ENCODE measurements at places on chromosomes 1 and 21.
A peak's percentile ranks its signal among the peaks of the same experiment; 100 is the strongest.

DNA sequence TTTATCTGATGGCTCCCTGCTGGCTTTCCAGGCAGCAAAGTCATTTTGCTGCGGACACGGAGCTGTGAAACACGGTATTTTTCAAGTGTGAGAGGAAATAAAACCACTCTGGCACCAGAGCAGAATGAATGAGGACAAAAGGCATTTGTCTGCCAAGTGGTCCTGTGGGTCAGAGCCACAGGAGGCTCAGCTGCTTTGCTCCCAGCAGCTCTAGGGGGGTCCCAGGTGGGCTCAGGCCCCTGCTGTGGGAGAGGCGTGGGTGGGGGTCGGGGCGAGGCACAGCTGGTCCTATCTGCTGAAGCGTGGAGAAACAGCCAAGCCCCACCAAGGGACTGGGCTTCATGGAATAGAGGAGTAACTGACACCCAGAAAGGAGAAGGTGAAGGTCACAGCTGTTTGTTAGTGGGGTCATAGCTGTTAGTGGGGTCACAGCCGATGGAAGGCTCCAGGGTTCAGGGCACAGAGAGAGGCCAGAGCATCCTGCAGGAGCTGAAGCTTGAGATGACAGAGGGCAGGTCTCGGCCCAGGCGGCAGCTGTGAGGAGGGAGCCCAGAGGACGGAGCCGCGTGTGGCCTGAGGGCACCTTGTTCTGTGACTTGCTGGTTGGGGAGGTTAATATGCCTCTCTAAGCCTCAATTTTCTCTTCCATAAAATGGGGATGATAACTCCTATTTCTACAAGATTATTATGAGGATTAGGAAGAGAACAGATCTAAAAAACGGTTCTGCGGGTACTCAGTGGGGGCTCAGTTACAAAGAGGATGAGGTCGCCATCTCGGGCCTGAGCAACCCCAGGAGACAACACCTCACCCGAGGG is 7.1 kb downstream of the KIF17 start:
- no peak for DNase-seq

DNA sequence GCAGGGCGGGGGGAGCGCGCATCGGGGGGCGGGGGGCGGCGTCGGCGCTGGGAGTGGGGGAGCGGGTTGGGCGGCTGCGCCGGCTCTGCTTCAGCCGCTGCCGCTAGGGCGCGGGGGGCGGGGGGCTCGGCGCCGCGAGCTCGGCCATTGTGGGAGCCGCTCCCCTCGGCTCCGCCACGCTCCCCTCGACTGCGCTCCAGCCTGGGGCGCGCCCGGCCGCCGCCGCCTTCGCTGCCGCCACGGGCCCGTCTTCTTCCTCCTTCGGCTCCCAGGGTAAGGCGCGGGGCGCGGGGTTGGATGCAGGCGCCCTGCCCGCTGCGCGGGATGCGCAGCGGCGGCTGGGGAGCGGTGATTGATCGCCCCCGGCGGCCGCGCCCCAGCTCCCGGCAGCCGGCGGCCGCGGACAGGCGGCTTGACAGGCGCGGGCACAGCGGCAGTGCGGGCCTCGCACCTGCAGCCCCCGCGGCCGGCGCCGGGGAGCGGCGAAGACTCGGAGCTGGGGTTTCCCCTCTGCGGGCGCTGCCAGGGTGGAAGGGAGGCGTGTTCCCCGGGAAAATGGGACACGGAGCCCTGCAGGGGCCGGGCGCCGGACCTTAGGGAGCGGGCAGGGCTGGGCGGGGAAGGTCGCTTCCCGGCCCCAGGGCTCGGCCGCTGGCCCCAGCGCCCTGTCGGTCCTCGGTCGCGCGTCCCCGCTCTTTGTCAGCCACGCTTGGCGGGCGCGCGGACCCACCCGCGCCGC is 55.3 kb downstream of the NDUFS5 start:
- peak; percentile 12 for DNase-seq

DNA sequence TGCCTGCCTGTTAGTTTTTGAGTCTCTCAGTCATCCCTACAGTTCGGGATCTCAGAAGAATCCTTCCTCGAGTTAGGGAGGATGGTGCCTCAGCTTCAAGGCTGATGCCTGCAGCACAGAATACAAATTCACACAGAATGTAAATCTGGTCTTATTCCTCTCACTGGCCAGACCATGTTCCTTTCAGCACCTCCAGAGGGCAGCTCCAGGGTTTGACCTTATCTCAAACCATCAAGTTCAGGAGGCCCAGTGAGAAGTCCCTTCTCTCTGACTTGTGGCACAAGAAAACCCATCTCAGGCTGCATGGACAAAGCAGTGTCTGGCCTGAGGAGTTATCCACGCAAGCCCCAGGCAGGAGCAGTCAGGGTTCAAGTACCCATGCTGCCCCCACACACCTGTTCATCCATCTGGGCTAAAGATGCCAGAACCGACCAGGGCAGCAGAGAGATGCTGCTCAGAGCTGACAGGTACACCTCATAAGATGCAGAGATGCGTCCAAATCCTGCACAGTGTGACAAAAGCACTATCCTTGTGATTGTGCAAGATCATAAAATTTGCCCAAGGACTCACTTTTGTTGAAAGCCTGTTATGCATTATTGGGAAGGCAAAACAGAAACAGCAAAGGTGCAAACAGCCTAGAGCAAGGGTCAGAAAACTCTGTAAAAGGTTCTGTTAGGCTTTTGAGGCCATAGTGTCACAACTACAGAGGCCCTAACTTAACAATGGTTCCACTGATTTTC is 49.8 kb downstream of the BCAR3 start:
- DNase-seq = no peak

- DNase-seq = no peak
These were observed 35.1 kb upstream of the TINAGL1 start for GRCh38 chr1:31541194-31541593.

DNA sequence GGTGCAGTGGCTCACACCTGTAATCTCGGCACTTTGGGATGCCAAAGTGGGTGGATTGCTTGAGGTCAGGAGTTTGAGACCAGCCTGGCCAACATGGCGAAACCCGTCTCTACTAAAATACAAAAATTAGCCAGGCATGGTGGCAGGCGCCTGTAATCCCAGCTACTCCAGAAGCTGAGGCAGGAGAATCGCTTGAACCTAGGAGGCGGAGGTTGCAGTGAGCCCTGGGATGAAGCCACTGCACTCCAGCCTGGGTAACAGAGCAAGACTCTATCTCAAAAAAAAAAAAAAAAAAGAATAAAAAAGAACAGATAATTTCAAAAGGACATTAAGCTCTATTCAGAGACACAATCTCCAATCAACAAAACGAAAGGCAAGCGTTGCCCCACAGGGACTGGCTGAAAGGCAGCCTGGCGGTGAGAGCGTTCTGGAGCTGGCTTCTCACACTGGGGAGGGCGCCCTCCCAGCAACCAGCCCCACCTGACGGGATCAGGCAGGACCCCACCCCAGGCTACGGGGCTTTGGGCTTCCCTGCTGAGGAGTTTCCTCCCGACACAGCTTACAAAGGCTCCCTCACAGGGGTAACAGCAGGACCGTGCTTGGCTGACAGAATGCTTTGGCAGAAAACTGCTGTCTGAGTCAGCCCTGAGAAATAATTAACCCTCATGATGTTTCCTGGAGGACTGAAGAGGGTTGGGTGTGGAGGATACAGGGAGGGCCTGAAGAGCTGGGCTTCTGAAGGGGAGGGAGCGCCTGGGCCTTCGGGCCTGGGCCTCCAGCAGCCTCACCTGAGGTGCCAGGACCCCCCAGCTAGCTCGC is 31.1 kb upstream of the SRP9 start:
- no peak for DNase-seq

GRCh38 chr21:45942755-45943629 is 38.6 kb upstream of the COL6A1 start:
- no peak for DNase-seq

- DNase-seq = no peak
These were observed 64.8 kb downstream of the PIK3R3 start for GRCh38 chr1:46067652-46068051.

DNA sequence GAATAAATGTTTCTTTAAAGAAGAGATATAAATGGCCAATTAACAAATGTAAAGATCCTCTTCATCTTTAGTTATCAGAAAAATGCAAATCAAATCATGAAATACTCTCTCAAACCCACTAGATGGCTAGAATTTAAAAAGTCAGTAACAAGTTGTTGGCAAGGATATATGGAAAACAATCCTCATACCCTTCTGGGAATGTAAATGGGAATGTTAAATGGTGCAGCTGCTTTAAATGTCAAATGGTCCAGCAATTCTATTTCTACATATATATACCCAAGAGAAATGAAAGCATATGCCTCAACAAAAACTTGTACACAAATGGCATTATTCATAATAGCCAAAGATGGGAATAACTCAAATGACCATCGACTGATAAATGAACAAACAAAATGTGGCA is 283.5 kb downstream of the RWDD3 start:
- DNase-seq = no peak

DNA sequence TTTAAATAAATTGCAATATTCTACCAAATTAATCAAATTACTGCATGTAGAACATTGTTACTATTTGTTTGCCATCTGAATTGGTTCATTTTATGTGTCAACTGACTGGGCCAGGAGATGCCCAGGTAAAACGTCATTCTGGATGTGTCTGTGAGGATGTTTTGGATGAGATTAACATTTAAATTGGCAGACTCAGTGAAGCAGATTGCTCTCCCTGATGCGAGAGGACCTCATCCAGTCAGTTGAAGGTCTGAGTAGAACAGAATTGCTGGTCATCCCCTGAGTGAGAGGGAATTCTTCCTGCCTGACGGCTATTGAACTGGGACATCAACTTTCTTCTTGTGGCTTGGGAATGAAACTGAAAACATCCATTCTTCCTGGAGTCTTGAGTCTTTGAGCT is 122.0 kb upstream of the GREM2 start:
- DNase-seq = no peak

GRCh38 chr1:13746342-13746741 is 46.4 kb downstream of the PRDM2 start:
- DNase-seq = no peak

GRCh38 chr1:159970932-159971342 is 16.9 kb upstream of the SLAMF9 start:
- no peak for DNase-seq

GRCh38 chr1:54499097-54499359 is 49.0 kb upstream of the ACOT11 start:
- no peak for DNase-seq

- DNase-seq = no peak
These were observed 5.4 kb downstream of the DISP1 start for GRCh38 chr1:222820171-222820712.

DNA sequence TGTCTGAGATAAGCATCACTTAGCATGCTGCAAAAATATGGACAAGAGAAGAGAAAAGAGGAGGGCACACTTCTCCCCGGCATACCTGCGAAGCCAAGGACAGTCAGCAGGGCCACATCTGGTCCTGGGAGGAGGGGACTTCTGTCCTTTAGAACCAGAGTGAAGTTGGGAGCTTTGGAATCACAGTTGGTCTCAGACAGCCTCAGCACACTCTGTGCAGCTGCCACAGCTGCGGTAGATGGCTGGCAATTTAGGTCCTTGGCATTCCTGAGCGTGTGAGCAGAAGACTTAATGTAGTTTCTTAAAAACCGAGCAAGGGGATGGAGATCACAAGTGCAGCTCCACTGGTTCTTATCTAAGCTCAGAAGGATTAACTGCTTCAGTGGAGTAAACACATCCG is 32.3 kb downstream of the LRRC53 start:
- no peak for DNase-seq

- no peak for DNase-seq
These were observed 105.3 kb downstream of the PGBD5 start for GRCh38 chr1:230320804-230321203.

DNA sequence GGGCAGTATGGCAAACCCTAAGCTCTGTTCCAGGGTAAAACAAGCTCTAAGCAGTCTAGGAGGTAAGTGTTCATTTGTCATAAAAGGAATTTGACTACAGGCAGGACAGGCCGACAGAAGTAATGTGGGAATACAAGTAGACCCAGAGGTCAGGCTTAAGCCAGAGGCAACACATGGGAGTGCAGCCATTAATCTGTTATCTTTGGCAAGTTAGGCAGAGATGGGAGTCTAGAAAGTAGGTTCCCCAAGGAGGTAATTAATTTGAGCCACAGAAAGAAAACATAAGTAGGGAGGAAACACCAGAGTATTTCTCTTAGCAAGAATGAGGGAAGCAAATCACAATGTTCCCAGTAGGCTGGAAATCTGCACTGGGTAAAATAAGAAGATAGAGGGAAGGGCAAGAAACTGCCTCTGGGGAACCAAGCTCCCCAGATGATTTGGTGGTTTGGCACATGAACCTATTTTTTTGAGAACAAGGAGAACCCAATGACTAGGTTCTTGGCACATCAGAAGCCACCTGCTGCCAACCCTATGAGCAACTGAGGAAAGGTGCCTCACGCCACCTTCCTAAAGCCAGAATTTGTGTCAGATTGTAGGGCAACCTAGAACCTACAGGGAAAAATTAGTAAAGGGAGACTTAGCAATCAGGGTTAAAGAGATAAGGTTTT is 636.4 kb upstream of the PLXNA2 start:
- no peak for DNase-seq

DNA sequence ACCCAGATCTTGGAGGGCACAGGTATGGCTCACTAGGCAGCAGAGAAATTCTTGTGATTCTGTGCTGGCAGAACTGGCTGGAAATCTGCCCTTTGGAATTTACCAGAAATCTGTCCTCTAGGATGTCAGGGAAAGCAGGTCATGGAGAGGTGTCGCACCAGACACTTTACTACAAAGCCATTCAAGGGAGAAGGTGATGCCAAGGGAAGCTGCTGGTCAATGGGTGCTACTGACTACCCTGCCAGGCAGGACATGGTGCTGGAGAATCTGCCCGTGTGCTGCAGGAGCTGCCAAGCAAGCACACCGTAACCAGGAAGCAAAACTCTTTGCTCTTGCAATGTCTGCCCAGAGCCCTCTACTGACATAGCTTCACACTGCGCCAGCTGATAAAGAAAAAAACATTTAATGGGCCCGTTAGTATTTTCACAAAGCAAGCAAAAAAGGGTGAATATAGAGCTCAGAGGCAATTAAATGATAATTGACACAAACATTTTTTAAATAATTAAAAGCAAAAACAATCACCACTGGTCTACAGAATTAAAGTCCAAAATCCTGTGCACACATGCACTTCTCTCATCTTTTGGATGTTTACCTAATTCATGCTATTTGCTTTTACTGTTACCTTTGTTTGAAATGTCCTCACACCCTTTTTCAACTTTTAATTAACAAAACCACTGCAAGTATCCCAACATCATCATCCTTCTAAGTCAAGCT is 7.2 kb upstream of the FBXO28 start:
- DNase-seq = peak; percentile 2

DNA sequence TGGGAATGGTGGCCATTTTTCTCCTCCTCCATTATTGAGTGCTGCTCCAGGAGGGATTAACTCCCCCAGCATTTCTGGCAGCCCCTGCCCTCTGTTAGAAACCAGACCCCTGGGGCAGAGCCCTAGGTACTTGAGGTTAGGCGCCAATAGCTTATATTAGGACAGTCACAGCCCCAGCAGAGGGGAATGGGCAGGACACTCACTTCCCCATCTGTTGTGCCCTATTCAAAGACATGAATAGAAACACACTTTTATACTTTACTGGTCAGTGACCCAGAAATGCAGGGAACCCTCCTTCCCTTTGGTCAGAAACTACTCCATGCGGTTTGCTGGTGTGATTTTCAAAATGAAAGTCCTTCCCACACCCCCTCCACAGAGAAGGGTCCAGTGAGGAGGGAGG is 267.7 kb downstream of the PTBP2 start:
- no peak for DNase-seq

GRCh38 chr1:223197923-223198627 is 55.0 kb upstream of the TLR5 start:
- no peak for DNase-seq
